ENCODE measurements at places on chromosomes 6 and 20.
A peak's percentile ranks its signal among the peaks of the same experiment; 100 is the strongest.

DNA sequence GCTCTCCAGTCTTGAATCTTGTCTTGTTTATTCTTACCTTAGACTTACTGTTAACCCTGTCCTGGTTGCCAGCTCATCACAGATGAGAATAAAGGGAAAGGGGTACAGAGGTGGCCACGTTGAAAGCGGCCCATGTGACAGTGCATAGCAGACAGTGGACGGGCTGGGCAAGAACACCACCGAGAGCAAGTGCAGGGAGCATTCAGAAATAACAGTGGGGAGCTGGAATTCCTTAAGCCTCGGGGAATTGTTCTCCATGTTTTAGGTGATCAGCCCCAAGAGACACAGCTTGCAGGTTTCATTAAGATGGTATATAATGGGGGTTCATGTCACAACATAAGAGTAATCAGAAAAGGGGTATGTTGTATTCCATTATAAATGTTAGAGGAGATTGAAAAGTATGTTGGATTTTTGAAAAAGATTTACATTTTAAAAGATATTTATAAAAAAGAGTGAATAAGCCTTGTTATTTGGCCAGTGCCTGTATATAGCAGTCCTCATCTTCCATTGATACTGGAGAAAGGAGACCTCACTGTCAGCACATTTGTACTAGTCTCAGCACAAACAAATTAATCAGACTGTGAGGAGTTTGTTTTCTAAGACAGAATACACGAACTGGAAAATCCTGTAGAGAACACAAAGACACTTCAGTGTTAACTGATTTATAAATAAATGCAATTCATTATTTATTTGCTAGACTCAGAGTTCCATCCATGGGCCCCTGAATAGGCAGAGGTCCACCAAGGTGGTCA is 35.4 kb downstream of the VAPB start:
- no peak for DNase-seq

DNA sequence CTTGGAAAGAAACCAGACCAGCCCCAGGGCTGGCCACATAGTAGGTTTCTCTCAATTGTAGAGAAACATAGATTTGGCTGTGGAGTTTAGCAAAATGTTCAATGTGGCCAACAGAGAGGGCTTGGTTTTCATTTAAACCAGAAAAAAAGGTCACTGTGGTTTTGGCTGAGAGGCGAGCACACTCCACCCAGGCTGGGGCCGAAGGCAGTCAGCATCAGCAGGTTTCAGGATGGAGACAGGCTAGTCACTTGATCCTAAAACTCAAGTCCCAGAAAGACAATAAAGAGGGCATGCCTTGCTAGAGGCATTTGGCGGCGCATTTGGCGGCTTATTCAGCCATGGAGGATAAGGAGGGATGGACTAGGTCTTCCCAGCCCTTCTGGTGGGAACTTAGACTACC is 73.1 kb downstream of the PRND start:
- DNase-seq: peak; percentile 18

GRCh38 chr6:53811746-53812145 is 16.9 kb downstream of the LRRC1 start:
- DNase-seq: no peak

DNA sequence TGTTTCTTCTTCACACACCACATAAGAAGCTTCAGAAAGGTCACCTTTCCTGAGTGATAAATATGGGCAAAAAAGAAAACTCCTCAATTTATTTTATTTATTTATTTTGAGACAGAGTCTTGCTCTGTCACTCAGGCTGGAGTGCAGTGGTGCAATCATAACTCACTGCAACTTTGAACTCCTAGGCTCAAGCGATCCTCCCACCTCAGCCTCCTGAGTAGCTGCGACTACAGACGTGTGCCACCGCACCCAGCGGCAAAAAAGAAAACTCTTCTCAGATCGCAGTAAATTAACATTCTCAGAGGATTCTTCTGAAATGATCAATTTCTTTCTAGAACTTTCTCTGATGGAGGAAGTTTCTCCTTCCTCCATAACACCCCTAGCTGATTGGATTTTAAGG is 111.2 kb downstream of the TRERF1 start:
- no peak for DNase-seq

- DNase-seq: no peak
Measured at GRCh38 chr20:41436679-41437078, 70.1 kb upstream of the EMILIN3 start.

DNA sequence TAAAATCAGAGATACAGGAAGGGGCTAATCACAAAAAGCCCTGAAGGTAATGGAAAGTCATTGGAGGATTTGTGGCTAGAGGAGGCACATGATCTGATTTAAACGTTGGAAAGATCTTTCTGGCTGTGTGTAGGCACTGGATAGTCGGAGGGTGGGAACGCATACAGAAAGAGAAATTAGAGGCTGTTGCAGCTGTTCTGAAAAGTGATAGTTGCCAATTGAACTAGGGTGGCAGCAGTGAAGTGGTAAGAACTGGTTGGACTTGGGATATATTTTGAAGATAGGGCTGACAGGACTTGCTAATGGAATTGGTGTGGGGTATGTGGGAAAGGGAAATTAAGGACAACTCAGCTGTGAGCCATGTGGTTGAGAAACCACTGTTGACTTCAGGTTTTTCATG is 223.6 kb downstream of the OGFRL1 start:
- DNase-seq: no peak

DNA sequence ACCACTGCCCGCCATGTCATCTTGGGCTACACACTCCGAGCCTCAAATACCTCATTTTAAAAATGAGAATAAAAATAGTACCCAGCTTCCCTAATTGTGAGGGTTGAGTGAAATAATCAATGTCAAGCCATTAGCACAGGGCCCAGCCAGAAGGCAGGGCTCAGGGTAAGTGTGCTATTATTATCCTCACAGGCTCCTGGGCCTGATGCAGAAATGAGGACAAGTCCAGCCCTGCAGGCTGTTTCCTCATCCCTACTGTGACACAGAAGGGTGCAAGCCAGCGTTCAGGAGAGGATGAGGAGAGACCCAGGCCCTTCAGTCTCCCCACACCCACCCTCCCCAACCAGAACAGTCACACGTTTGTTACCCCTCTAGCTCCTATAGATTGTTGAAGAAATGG is 4.0 kb downstream of the DLK2 start:
- DNase-seq: no peak

- no peak for DNase-seq
Measured at GRCh38 chr20:44776980-44777379, 31.3 kb downstream of the KCNK15 start.

DNA sequence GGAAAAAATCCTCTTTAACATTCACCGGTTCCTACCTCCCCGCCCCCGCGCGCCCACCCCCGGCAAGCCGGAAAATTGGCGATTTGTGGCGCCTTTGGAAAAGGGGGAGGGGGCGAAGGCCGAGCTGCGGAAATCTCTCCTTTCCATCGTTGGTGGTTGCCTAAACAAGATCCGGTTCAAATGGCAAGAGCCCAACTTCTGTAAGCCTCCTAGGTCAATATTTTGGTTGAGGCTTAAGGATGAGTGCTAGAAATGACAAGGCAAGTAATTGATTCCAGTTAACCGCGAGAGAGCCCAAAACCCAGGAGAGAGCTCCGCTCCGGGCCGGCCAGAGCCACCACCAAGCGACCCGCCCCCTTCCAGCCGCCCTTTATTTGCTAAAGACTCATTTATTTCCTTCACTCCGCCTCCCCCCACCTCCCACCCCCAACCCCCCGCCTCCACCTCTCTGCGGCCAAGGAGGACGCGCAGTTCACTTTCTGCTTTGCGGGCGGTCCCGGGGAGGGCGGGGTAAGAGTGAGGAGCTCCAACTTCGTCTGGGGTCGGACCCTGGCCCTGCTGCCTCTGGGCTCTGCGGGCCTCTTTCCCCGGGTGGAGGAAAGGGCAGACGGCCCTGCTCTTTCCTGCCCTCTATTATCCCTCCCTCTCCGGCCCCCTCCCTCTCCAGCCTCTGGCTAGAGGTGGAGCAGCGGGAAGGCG is 838 bp upstream of the NKX2-2 start:
- DNase-seq: no peak

DNA sequence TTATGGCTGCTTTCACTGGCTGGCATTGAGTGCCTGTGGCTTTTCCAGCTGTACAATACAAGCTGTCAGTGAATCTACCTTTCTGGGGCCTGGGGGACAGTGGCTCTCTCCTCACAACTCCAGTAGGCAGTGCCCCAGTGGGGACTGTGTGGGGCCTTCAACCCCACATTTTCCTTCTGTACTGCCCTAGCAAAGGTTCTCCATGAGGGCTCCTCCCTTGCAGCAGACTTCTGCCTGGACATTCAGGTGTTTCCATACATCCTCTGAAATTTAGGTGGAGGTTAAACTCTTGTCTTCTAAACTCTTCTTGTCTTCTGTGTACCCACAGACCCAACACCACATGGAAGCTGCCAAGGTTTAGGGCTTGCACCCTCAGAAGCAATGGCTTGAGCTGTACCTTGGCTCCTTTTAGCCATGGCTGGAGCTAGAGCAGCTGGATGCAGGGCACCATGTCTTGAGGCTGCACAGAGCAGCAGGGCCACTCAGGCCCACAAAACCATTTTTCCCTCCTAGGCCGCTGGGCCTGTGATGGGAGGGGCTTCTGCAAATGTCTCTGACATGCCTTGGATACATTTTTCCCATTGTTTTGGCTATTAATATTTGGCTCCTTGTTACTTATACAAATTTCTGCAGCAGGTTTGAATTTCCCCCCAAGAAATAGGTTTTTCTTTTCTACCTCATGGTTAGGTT is 9.6 kb downstream of the PEX7 start:
- DNase-seq: peak; percentile 4

DNA sequence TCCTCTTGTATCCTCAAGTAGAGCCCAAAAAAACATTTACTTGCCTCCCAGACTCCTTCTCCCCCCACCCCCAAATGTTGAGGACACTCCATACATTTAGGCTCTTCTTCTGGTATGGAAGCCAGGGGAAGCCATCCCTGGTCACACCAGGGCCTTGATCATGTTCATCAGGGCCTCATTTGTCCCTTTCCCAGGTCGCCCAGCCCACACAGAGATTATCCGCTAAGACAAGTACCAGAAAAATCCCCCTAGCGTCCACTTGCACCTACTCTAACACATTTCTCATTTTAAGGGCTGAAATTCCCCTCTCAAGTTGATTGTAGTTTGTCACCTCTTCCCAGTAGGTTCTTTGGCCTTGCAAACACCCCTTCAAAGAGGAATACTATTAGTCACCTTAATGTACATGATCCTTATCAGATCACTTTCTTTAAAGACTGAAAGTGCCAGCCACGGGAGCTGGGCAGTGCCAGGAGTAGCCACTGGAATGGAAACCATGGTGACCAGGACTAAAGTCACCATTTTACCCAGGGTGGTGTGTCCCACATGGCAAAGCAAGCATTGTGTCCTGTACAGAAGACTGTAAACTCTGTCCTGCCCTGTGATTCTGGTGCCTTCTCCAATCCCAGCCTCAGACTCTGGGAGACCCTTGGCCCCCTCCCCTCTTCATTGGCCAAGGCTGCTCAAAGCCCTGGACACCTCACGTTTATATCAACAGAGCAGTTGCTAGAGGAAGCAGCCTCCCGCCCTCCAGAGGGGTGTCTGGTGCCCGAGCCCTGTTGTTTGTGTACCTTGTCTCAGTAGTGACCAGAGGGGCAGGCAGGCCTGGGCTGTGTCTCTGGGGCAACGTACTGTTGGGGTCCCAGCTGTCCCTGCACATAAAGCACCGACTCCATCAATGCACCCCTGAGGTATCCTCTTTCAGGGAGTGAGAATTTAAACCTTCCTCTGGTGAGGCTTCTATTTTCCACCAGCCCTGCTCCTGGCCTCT is 5.0 kb upstream of the APOBEC2 start:
- no peak for DNase-seq

DNA sequence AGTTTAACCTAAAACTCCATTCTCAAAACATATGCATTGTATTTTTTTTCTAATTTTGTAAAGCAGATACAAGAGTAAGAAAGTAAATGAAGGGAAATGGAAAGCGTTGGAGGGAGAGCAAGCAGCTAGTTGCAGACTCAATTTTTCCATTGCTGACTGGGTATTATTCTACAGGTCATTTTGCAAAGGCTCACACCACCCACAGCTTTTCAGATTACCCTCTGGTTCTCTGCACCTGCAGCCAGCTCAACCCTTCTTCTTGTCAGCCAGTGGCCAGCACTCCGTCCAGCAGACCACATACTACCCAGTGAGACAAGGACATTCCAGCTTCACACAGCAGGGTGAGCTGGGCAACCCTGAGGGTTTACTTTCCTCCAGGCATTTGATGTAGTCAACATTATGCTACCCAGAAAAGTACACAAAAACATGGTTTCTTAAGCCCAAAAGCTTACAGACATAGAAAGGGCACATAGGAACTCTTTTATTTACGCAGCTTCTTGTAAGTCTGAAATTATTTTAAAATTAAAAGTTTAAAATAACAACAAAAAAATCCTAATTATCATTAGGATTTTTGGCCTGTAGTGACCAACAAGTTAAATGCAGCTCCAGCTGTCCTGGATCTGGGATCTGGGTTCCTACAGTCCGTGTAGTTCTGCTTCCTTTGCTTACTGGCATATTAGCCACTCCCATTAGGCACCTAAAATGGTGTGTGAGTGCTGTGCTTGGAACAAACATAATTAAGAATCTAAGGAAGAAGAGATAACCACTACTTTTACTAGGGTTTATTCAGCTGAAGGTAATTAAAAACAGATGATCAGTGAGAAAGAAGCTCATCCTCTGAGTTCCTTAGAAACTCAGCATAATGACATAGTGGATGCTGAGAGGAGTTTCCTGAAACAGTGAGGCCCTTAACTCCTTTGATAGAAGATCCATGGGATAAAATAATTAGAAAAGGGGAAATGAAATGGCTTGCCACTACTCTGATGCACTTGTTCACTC is 185.3 kb downstream of the PKHD1 start:
- no peak for DNase-seq

GRCh38 chr6:125942672-125943527 is 13.7 kb upstream of the HINT3 start:
- DNase-seq: no peak

GRCh38 chr6:36848658-36849441 is 9.6 kb upstream of the CPNE5 start:
- no peak for DNase-seq

DNA sequence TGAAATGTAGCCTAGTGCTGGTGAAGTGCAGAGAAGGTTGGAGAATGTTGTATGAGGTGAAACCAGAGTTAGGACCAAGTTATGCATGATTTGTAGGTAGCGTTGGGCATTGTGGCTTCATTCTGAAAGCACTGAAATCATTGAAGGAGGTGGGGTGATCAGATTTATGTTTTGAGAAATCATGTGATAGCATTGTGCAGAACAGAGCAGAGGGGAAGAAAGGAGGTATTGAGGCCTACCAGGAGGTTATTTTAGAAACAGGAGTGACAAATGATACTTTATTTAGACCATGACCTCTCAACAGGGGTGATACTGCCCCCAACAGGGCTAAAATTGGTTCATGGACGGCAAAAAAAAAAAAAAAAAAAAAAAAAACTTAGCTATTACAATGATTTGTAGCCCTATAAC is 15.6 kb upstream of the HMGN3 start:
- DNase-seq: peak; percentile 48

- DNase-seq: no peak
Measured at GRCh38 chr6:9463311-9463710, 951.6 kb downstream of the TFAP2A start.

- DNase-seq: no peak
Measured at GRCh38 chr6:43827898-43828297, 57.9 kb downstream of the VEGFA start.

Data from GM12865 (cell line).